ENCODE measurements at places on chromosomes 1 and 21.

DNA sequence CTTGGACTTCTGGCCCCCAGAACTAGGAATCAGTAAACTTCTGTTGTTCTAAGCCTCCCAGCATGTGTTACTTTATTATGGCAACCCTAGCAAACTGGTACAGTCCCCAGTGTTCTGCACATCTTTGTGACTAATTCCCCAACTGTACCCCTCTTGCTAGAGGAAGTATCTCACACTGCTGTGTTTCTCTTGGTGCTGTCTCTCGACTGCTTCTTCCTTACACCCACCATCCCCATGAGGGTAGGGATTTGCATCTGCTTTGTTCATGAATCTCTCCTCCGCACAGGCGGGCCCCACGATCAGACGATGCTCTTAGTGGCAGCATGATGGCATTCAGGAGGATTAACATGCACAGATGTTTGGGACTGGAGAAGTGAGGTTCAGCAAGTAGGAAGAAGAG, 46.7 kb downstream of the CLIC6 start:
- DNase-seq = no peak

DNA sequence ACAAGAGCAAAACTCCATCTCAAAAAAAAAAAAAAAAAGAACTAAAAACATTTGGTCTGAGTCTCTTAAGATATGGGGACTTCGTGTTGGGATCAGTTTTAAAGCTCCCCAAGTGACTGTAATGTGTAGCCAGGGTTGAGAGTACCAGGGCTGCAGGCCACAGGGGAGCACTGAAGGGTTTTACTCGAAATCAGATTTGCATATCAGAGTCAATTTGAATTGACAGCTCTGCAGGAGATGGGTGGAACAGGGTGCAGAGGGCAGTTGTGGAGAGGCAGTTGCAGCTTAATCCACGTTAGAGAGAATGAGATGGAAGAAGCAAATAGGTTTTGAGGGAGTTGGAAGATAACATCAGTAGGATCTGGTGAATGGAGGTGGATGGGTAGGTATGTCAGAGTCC, 20.6 kb upstream of the ELOA start:
- DNase-seq = no peak

GRCh38 chr1:246373828-246374569, 133.1 kb downstream of the SMYD3 start:
- DNase-seq = no peak

DNA sequence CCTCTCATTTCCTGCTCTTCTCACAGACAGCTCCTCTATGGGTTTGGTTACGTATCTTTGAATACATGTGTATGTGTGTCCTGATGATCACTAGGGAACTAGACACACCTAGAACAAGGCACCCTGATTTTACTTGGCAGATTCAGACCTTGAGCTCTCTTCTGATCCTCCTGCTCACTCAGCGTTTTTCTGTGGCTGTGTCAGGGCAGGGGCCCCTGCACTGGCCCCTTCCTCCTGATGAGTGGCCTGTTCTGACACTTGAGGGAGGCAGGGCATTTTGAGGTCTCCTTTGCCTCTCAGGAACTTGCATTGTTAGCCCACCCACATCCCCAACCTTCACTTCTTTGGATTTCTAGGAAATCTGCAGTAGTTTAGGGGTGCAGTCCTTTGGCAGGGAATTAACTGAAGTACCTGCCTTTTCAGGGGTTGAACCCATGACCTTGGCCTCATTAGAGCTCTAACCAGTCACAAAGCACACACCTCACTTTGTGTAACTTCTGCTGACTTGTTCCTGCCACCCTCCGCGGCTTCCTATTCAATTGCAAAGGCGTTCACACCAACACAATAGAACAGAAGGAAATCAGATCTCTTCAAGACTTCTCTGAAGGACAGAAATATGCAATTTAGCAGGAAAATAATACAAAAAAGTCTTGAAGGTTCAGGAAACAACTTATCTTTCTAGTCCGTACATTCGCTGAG, 8.8 kb downstream of the SMYD2 start:
- DNase-seq = no peak

DNA sequence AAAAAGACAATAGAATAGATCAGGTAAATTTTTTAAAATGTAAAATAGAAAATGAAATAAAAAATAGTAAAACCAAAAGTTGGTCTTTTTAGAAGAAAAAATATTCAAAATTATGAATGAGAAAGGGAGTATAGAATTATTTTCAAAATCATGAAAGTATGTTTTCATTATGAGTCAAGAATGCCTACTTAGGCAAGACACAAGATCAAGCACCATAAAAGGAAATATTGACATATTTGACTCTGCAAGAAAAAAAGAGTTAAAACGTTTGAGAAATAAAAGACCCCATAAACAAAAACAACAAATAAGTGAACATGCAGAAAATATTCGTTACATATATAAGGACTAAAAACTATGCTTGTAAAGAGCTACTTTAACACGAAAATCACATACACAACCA, 4.8 kb upstream of the COX20 start:
- DNase-seq = no peak

- no peak for DNase-seq
These were observed 5.9 kb downstream of the ARHGEF10L start for GRCh38 chr1:17545356-17545755.

- no peak for DNase-seq
These were observed 64.7 kb upstream of the LRRC7 start for GRCh38 chr1:69502991-69503390.

- DNase-seq = no peak
These were observed 1.8 kb downstream of the ZNF669 start for GRCh38 chr1:247102381-247102780.

DNA sequence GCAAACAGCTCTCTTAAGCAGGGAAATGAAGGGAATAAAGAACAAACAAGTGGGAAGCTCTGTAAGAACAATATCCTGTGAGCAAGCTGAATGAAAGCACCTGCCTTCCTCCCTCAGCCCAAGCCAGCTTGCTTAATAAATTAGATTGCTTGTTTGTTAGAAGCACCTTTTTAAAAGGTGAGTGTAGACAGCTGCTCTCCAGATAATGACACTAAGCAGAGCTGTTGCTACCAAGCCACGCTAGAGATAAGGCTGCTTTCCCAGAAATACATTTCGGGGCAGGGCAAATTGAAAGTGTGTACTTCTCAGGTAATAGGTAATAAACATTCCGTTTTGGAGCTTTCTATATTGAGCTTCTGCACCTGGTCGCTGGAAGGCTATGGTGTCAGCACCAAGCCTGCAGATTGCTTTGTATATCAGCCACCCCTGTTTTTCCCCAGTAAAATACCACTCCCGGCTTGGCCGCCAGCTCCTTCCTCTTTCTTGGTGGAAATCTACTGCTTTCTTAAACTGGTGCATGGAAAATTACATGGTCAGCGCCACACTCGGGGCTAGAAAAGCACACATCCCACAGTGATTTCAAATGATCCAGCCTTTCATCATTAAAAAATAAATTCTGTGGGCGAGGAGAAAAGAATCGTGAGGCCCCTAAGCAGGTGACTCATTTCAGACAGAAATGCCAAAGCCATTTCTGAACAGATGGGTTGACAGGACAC, 151.3 kb downstream of the ETS2 start:
- DNase-seq = no peak

DNA sequence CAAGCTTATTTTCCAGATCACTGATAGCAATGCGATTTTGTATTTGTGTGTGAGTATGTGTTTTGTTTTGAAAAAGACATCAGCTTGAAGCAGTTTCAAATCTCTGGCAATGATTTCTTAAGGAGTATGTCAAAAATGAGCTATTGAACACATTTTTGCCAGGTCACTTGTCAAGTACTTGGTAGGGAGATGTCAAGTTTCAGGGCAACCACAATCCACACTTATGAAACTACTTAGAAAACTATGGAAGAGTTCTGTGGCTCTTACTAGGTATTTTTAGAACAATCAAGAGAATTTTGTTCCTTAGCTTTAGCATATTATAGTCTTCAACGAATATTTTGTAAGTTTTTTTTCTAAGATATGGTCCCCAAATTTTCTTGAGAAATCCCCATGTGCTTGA, 318.8 kb upstream of the ZRANB2 start:
- no peak for DNase-seq

DNA sequence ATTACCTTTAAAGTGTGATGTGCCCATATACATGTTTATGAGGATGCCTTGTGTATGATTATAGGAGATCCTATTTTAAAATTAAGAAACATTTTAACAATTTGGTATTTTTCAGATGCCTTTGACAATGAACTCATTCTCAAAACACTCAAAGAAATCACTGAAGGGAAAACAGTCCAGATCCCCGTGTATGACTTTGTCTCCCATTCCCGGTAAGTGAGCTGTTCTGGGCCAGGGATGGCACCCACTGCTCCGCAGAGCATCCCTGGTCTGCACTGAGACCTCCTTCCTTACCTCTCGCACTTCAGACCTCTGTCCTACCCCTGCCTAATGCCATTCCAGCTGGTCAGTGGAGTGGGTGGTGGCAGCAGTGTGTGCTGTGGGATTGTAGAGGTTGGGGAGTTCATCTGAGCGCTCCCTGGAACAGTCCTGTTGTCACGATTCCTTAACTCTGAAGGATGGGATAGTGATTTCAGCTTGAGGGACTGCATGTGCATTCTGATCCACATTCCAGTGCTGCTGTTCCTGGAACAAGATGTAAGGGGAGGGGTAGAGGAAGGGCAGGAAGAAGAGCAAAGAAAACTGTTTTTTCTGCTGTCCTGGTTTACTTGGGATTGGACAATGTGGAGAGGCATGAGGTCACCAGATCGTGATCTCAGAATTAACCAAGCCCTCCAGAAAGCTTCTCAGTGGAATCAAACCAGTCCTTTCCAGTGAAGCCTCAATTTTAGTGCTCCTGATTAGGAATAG, 63.9 kb downstream of the UCK2 start:
- DNase-seq = no peak

DNA sequence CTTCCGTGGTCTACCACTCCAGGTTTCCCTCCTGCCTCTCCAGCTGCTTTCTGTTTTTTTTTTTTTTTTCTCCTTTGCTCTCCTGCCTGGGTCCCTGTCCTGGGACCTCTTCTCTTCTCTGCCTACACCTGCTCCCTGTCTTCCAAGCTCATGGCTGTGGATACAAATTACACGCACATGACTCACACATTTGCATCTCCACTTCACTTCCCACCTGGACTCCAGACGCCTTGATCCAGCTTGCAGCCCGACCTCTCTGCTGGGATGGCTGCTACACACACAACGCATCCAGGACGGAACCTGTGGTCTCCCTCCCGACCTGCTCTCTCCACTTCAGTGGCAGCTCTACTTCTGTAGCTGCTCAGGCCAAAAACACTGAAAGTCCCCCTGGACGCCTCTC, 44.4 kb upstream of the B3GALT5 start:
- no peak for DNase-seq

DNA sequence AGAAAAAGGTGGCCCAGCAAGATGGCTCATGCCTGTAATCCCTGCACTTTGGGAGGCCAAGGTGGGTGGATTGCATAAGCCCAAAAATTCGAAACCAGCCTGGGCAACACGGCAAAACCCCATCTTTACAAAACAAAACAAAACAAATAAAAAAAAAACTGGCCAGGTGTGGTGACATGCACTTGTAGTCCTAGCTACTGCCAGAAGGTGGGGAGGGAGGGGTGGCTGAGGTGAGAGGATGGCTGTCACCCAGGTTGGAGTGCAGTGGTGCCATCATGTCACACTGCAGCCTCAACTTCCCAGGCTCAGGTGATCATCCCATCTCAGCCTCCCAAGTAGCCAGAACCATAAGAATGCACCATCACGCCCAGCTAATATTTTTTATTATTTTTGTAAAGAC, 22.8 kb downstream of the RERE start:
- no peak for DNase-seq

GRCh38 chr1:213415691-213416380, 364.8 kb downstream of the RPS6KC1 start:
- no peak for DNase-seq

GRCh38 chr1:45723248-45723930, 27.1 kb downstream of the IPP start:
- DNase-seq = no peak

DNA sequence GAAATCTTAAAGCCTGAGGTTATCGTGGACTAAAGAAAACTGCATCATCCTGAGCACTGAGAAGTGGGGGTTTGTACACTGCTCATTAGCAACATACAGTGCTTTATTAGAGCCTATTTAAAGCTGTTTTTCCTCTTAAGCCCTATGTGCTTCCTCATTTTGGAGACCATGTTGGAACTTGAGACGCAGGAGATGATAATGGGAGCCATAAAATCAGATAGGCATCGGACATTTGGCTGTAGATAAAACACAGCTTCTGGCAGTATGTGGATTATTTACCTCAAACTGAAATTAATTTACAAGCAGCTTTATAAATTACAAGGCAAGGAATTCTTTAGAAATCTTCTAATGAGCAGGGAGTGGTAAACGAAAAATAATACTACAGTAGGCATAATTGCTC, 147.7 kb upstream of the IVNS1ABP start:
- no peak for DNase-seq

DNA sequence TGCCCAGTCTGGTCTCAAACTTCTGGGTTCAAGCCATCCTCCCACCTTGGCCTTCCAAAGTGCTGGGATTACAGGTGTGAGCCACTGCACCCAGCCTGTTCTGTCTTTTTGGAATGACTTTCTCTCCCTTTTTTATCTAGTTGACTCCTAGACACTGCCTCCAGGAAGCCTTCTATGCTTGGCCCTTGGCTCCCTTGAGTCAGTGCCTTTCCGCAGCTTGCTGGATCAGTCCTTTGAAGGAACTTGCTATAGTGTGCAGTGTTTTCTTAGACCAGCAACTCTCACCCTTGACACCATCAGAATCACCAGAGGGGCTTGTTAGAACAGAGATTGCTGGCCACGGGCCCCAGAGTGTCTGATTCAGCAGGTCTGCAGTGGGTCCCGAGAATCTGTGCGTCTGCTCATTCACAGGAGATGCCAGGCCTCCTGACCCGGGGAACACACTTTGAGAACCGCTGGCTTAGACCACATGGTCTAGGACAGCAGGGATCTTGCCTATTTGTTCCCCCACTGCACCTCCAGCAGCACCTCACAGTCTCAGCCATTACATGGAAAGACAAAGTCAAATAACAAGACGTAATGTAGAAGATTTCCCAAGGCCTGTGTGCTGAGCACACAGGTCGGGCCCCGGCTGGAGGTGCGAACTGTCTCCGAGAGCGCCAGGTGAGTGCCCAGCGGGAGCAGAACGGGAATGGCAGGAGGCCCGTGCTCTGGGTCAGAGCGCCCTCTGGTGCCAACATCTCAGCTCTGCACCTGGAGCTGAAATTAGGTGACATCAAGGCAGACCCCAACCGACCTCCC, 27.4 kb upstream of the CTPS1 start:
- peak; percentile 49 for DNase-seq

DNA sequence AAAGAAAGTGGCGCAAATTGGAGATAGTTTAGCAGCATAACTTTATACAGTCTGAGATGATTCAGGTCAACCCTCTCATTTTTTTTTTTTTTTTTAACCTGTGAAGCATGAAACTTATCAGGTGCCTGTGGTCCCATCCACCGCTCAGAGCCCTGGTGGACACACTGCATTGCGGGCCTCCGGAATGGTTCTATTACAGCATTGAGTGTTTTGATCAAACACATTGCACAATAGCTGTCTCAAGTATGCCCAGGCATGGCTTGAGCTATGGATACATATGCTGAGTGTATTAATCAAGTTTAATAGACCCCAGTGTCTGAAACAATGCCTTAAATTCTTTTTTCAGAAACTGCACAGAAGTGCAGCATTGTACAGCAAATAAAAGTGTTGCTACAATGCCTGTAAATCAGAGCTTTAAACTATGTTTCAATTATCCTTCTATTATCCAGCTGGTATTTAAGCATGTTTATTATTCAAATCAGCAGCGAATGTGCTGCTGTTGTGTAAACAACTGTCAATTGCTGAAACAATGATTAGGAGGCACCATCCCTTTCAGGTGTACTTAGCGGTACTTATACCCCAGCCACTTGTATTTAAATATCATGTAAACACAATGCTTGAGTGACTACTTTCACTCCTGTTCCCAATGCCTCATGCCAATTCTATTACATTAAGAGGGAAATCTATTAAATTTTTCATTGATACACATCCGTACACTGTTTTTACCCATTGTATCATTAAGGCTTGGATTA, 456.6 kb downstream of the RPS6KC1 start:
- no peak for DNase-seq

All from stimulated activated naive CD8-positive, alpha-beta T cell treated with anti-CD3 and anti-CD28 coated beads, Interleukin-15, amount 100 ng/mL, for 72 hours (primary cell).